ENCODE measurements at places on chromosomes 5 and 9. TPM values are rescaled to one million over a fixed set of nuclear protein-coding genes. Genes with fewer than 3 reads are reported as not detected.

IFNB1 gene
- total RNA-seq = not detected

GRCh38 chr5:110918683-110919082 is 152.8 kb upstream of the TSLP start:
- DNase-seq = no peak

DNA sequence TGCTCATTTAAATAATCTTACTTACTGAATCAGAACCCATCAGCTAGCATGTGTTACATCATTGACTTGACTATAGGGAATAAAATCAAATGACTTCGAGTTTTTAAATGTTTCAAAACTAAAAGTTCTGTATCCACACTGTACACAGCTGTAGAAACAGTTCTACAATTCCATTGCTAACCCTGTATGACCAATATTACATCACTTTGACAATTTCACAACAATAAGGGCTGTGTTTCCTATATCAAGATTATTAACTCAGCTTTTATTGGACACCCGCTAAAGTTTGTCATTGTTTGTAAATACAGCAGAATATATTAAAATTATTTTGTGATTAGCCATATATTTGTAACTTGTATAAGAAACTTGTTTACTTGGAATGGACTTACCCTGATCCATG is 540.8 kb downstream of the PRELID2 start:
- DNase-seq = no peak

GRCh38 chr5:150750469-150750868 is 8.3 kb downstream of the DCTN4 start:
- DNase-seq = no peak

LCP2 gene
- total RNA-seq = 7.1 TPM

All from left ventricle myocardium superior (tissue), 1 donor.